ENCODE measurements at places on chromosomes 4 and X. TPM values are rescaled to one million over a fixed set of nuclear protein-coding genes. Genes with fewer than 3 reads are reported as not detected.

DNA sequence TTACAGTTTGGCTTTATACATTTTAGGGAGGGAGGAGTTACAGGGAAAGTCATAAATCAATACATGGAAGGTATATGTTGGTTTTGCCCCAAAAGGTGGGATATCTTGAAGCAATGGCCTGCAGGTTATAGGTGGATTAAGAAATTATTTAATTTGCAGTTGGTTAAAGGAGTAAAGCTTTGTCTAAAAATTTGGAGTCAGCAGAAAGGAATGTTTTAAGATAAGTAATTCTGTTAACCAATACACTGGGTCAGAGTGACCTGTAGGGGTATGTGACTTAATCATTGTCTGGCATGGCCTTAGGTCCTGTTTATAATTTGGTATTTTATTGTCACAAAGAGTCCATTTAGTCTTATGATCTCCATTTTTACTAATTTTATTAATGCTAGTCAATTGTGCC, 115.0 kb downstream of the AGTR2 start:
- H3K27ac ChIP-seq: no peak overlapping the region
- DNase-seq: no peak
- no peaks in the 10 kb centered on the region for H3K4me1 ChIP-seq
- H3K4me3 ChIP-seq: no peak overlapping the region
- no peaks in the 10 kb centered on the region for H3K27me3 ChIP-seq

- H3K4me3 ChIP-seq: no peak overlapping the region
- H3K4me1 ChIP-seq: no peaks in the 10 kb centered on the region
These were observed 391.0 kb upstream of the MAGEB2 start for GRCh38 chrX:29824176-29824906.

DNA sequence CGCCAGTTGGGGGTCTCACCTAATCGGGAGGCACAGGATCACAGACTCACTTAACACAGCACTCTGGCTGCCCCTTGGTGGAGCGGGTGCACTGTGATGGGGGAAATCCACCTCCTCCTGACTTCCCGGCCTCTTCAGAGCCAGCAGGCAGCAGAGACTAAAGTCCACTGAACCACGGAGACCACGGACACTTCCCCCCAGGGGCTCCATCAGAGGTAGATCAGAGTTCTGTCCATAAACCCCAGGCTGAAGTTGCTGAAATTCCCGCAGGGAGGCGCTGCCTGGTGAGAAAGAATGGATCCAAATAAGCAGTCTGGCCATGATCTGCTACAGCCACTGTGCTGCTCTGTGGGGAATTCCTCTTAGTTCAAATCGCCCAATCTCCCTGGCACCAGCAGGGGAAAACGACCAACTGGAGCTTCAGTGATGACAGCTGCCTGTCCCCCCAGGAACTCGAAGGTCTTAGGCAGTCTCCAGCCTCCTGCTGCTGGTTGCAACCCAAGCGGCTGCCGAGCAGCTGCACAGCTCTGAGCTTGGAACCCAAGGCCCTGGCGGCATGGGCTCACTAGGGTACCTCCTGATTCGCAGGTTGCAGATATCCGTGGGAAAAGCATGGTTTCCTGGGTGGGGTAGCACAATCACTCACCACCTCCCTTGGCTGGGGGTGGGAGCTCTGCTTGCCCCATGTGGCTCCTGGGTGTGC, 106.9 kb upstream of the DCAF12L2 start:
- DNase-seq: no peak
- no peak overlapping the region for H3K27ac ChIP-seq
- H3K4me1 ChIP-seq: no peaks in the 10 kb centered on the region
- no peaks in the 10 kb centered on the region for H3K27me3 ChIP-seq

GRCh38 chrX:101208152-101208905, 11.3 kb upstream of the DRP2 start:
- no peaks in the 10 kb centered on the region for H3K27me3 ChIP-seq
- no peak overlapping the region for H3K27ac ChIP-seq
- H3K4me1 ChIP-seq: no peaks in the 10 kb centered on the region
- DNase-seq: no peak
- no peak overlapping the region for H3K4me3 ChIP-seq

- H3K27me3 ChIP-seq: peaks cover 12% of the 10 kb centered on the region
- no peak for DNase-seq
- no peaks in the 10 kb centered on the region for H3K4me1 ChIP-seq
- H3K27ac ChIP-seq: no peak overlapping the region
- H3K36me3 ChIP-seq: no peaks in the 10 kb centered on the region
These were observed 30.8 kb downstream of the CPLX1 start for GRCh38 chr4:794900-795725.

- no peak overlapping the region for H3K4me3 ChIP-seq
- no peaks in the 10 kb centered on the region for H3K27me3 ChIP-seq
- no peaks in the 10 kb centered on the region for H3K36me3 ChIP-seq
- no peaks in the 10 kb centered on the region for H3K4me1 ChIP-seq
- DNase-seq: no peak
These were observed 173.1 kb downstream of the FSTL5 start for GRCh38 chr4:161990721-161991120.

GRCh38 chr4:53776141-53776540, 184.9 kb upstream of the LNX1 start:
- H3K36me3 ChIP-seq: no peaks in the 10 kb centered on the region
- no peak for DNase-seq
- no peaks in the 10 kb centered on the region for H3K27me3 ChIP-seq
- no peak overlapping the region for H3K27ac ChIP-seq

- H3K27ac ChIP-seq: no peak overlapping the region
- no peak overlapping the region for H3K4me3 ChIP-seq
- DNase-seq: peak; percentile 68
- H3K36me3 ChIP-seq: no peaks in the 10 kb centered on the region
- H3K27me3 ChIP-seq: no peaks in the 10 kb centered on the region
These were observed 42.3 kb upstream of the LNX1 start for GRCh38 chr4:53633608-53634007.

DNA sequence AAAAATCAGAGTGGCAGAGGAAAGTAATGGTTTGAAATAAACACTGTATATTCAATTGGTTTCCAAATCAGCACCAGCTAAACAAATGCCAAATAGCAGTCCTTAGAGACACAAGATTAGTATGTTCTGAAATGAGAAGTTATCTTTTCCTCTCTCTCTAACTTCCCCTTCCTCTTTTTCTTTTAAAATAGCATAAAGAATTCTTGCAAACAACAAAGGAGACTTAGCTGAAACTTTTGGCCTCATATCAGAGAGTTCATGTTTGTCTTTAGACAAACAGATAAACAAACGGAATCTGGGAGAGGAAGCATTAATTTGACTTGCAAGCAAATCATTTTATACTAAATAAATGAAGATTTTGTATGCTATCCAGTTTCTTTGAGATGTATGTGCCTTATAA, 399.0 kb downstream of the GBA3 start:
- H3K4me1 ChIP-seq: no peaks in the 10 kb centered on the region
- DNase-seq: no peak
- H3K4me3 ChIP-seq: no peak overlapping the region
- H3K27ac ChIP-seq: no peak overlapping the region

GRCh38 chrX:130419263-130419662, 17.5 kb downstream of the RBMX2 start:
- H3K4me3 ChIP-seq: no peak overlapping the region
- H3K36me3 ChIP-seq: no peaks in the 10 kb centered on the region
- H3K4me1 ChIP-seq: no peaks in the 10 kb centered on the region
- no peak overlapping the region for H3K27ac ChIP-seq

SPATA18 gene
- 4.3 TPM for total RNA-seq

MGAT4D gene
- not detected for total RNA-seq

Data from right atrium auricular region (tissue), 2 donors.